ENCODE measurements at places on chromosomes 5 and 9.

- no peak for DNase-seq
Observed at GRCh38 chr5:156893517-156893916, 43.4 kb downstream of the PPP1R2B start.

DNA sequence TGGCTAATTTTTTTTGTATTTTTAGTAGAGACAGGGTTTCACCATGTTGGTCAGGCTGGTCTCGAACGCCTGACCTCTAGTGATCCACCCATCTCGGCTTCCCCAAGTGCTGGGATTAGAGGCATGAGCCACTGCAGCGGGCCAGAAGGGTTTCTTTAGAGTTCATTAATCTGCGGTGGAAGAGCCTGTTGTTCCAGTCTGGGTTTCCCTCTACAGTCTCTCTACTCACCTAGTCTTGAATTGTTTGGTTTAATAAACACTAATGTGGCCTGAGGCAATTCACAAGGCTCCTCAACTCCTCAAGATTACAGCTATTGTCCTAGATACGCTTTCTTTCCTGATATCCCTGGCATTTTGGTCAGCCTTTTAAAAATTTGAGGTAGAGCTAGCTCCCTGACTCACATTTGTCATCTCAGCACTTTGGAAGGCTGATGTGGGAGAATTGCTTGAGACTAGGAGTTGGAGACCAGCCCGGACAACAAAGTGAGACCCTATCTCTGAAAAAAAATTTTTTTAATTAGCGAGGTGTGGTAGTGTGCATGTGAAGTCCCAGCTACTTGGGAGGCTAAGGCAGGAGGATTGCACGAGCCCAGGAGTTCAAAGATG lies 4.6 kb upstream of the SAR1B start:
- DNase-seq = no peak

- no peak for DNase-seq
Observed at GRCh38 chr5:97096191-97096590, 46.2 kb downstream of the LIX1 start.

- no peak for DNase-seq
Observed at GRCh38 chr9:92603990-92604389, 65.9 kb downstream of the IPPK start.

DNA sequence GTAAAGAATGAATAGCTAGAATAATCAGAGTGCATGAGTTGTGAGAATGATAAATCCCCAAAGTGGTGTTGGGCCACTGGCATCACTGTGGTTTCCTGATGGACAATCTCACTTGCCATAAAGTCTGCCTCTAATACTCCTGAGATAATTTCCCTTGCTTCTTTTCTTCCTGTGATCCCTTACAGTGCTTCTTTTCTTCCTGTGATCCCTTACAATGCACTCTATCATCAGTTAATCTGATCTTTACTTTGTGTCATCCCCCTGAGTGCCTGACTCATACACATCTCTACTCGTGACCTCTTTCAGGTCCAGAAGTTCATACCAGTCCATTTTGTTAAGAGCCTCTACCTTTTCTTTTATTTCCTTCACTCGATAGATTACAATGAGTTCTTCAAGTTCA lies 418.3 kb downstream of the HCN1 start:
- DNase-seq = no peak

DNA sequence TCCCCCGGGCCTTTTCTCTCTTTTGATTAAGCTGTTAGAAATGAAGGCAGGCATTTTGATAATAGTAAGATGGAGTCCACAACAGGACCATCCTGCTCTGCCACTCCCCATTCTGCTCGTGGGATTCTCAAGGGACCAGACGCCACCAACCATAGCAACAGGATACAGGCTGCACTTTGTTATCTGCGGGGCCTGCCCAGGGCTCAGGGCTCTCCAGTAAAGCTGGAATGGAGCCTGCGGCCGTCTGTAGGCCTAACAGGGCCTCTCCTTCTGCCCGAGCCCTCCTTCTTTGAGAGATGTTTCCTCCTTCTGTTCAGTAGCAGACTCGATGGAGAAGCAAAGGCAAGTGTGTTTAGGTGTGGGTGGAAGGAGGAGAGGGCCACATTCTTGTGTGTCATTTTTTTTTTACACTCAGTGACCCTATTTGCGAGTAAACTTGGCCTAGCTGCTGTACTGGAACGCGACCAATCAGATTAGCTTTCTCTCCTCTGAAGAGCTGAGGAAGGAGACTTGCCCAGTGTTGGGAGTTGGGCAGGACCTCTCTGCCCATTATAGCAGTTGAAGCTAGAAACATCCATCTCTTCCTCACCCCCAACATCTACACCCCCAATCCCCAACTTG lies 8.9 kb upstream of the EPB41L4B start:
- DNase-seq = no peak

DNA sequence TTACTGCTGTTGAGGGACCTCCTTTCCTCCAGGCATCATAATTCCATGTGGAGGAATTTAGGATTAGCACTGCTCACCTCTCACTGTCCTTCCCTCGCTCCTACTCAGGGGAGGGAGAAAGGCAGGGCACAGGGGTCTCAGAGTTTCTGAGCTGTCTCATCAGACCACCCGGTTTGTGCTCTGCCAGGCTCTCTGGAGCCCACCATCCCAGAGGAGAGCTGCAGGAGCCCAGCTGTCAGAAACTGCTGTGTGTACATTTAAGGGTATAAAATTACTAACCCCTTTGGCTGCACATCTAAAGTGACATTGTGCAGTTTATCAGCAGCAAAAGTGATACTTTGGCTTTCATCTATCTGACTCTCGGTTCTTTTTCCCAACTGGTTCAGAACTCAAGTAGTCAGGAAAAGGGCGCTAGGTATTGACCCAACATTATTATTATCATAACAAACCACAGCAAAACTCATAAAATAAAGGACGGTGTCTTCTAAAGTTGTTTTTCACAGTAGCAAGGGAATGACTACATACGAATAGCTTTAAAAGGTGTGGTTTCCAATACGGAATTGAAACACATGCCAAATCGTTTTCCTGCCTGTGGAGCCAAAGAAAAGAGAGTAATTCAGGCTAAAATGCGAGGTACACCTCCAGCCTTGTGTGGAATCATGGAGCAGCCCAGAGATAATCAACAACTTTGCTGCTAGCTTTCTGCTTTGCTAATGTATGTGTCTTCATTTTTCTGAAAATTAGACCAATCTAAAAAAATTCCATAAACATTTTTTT lies 348.1 kb downstream of the TMEM167A start:
- no peak for DNase-seq

- DNase-seq = no peak
Observed at GRCh38 chr9:8366161-8366926, 566.8 kb upstream of the DMAC1 start.

DNA sequence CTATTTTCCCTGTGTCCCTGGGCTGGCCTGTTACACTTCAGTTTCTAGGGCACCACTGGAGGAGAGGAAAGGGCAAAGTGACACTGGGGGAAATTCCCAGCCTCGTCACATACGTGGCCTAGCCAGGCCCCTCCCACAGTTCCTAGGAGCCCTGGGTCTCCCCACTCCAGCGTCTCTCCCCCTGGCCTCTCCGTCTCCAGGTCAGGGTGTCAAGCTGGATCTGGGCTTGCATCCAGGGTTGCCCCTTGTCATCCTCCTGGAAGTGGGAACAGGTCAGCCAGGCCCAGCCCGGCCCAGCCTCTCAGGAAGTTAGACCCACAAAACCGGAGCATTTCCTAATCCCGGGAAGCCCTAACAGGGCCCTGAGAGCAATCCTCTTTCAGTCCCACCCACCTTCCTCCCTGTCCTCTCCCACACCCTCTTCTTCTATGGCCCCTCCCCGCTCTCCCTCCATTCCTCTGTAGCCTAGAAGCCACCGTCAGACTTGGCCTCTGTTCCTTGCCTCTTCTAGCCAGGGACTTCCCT lies 4.7 kb upstream of the TNIP1 start:
- no peak for DNase-seq

DNA sequence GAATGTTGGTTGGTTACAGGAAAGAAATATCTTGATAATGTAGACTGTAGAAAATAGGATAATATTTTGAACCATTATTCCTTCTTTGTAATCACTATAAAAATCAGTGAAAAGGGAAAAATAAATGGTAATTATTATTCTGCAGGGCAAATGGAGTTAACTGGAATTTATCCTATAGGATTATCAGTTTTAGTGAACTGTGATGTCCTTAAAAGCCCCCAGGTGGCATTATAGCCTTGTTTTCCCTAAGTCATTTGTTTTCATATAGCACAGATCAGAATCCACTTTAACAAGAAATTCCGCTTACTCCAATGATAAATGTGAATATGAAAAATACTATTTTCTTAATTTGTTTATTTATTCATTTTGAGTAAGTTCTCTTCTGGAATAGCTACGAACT lies 26.2 kb upstream of the WDR41 start:
- no peak for DNase-seq

GRCh38 chr5:39541920-39542319 lies 117.1 kb upstream of the DAB2 start:
- no peak for DNase-seq

DNA sequence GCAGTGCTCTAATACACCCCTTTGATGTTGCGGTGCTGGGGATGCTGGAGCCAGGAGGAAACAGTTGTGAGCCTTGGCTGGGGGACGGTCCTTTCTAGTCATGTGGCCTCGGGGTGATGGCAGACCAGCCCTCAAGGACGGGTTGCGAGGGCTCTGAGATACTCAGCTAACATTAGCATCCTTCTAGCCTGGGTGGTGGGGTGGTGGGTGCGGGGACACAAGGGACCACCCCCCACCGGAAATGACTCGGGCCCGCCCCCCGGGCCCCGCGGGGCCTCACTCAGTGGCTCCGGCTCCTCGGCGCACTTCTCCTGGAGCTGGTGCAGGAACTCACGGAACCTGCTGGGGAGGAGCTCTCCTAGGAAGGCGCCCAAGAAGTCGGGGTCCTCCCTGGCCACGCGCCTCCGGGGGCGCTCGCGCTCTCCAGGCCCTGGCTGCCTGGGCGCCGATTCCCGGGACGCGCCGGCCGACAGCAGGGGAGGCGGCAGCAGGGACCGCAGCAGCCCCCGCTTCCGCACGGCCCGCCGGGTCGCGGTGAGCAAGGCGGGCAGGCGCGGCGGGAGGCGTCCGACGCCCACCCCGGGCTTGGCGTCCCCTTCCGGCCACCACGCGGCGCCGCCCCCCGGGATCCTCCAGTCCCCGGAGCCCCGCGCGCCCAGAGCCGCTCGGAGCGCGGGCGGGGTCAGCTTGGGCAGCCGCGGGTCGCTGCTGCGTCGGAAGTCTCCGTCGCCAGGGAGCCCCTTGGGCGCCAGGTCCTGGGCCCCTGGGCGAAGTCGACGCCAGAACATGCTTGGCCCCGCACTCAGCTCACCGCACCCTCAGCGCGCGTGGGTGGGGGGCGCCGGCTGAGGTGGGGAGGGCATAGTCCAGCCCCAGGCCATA lies 873 bp downstream of the C9orf50 start:
- no peak for DNase-seq

DNA sequence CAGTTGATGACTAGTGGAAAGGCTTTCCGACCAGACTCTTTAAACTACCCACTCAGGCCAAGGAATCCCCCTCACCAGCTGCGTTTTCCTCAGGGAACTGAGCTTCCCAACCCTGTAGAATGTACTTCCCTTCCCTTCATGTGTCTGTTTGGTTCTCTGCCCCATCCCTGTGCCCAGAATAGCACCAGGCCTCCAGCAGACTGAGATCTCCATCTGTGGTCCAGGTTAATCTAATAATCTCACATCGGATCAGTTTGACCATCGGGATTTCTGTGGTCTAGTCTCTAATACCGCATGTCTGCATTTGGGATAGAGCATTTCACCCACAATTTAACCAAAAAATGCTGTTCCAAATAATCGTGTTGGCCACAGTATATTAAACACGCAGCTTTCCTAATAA lies 237.2 kb downstream of the ROR2 start:
- no peak for DNase-seq

GRCh38 chr9:137234758-137235423 lies 4.2 kb downstream of the SLC34A3 start:
- no peak for DNase-seq

GRCh38 chr9:942805-943580 lies 33.5 kb upstream of the DMRT3 start:
- no peak for DNase-seq

DNA sequence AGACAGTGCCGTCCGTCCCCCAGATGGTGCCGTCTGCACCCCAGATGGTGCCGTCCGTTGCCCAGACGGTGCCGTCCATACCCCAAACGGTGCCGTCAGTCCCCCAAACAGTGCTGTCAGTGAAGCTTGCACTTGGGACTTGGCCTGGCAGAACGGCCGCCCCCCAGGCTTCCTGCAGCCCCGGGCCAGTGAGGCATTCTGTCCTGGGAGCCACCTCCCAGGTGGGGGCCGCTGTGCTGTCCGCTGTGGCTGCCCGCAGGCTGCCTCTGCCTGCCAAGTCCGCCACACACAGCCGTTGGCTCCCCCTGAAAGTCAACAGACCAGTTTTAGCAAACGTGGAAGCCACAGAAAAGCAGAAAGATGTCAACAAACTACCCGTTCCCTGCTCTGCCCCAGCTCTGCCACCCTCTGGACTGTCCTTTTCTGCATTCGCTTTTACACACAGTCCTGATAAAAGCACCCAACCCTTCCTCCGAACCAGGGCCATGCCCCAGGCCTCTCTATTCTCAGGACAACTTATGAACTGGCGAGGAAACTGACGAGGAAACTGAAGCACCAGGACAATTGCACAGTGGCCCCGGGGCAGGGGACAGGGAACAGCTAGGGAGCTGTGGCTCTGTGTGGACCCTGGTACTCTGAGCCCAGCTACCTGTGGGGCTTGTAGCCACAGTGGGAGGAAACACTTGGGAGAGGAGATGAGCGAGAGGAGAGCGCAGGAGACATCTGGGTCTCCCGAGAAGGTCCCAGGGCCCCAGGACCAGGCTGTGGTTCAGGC lies 39.6 kb upstream of the RXRA start:
- DNase-seq = no peak

GRCh38 chr5:136001466-136001981 lies 27.3 kb upstream of the TGFBI start:
- DNase-seq = no peak

DNA sequence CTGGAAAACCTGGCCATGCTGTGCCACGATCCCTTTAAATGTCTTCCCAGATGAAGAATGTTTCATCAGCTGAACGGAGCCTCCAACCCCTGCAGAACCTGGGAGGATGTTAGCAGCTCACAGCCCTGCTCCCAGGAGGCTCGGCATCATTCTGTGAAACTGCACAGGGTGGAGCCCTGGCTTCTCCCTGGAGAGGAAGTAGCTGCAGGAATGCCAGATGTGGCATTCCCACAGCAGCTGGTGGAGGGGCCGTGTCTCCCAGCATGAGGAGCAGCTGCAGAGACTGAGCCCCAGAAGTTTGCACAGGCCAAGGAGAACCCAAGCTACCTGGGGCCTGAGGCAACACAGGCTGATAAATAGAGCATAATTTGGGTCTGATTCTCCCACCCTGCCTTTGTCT lies 165.8 kb upstream of the MAP3K1 start:
- DNase-seq = peak; percentile 74

DNA sequence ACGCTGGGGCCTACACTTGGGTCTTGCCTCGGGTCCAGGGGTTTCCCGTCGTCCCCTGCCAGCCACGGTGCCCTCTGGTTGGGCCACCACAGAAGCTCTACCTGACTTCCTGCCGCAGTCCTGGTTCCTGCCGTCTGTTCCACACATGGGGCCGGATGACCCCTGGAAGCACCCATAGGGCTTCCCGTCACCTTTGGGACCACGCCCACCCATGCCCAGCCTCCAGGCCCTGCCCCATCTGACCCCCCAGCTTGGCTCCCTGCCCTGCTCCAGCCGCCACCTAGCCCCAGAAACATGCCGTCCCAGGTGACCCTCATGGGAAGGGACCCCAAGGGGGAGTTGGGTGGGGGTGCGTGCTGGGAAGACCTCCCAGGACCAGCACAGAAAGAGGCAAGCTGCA lies 13.7 kb downstream of the MRPL36 start:
- no peak for DNase-seq

GRCh38 chr5:158868546-158868945 lies 231.2 kb downstream of the EBF1 start:
- no peak for DNase-seq

GRCh38 chr9:102185371-102185770 lies 446.9 kb upstream of the GRIN3A start:
- DNase-seq = no peak
